ENCODE measurements at places on chromosomes 1 and 21. TPM values are rescaled to one million over a fixed set of nuclear protein-coding genes. Genes with fewer than 3 reads are reported as not detected.
A peak's percentile ranks its signal among the peaks of the same experiment; 100 is the strongest.

DNA sequence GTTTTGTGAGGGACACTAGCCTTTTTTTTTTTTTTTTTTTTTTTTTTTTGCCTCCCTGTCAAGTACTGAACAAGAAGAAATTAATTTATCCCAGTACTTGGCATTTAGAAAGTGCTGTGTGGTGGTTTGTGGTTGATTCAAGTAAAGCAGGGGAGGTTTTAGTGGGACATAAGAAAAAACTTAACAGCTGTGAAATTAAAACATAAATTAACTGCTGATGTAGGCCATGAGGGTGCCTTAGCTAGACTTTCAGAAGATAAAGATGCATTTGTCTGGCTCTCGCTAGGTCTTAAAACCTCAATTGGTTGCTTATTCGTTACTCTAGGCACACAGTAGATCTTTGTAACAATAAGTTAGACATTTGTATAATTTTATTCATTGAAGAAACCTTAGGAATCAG is 52.3 kb downstream of the SPATA46 start:
- no peak for DNase-seq

DNA sequence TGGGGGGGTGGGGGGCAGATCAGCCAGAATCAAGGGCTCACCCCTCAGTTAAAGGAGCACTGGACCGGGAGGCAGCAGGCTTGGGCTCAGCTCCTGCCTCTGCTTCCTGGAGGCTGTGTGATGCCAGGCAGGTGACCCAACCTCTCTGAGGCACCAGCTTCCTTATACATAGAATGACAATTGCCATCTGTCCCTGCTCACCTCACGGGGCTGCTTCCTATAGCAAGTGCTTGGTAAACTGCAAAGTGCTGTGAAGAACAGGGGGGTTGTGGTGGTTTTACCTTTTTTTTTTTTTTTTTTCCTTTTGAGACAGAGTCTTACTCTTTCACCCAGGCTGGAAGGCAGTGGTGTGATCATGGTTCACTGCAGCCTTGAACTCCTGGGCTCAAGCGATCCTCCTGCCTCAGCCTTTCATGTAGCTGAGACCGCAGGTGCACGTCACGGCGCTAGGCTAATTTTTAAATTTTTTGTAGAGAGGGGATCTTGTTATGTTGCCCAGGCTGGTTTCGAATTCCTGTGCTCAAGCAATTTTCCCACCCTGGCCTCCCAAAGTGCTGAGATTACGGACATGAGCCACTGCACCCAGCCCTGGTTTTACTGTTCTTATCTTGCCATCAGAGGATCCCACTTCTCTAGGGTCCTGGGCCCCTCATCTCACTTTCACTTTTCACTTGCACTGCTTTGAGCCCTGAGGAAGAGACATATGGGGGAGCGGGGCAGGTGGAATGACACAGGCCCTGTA is 11.6 kb downstream of the KCNQ4 start:
- DNase-seq: no peak

GRCh38 chr1:175145899-175146528 is 46.6 kb downstream of the KIAA0040 start:
- DNase-seq: no peak

- DNase-seq: no peak
Measured at GRCh38 chr1:36567601-36568341, 85.1 kb upstream of the CSF3R start.

GRCh38 chr1:62294261-62294660 is 25.0 kb downstream of the KANK4 start:
- DNase-seq: no peak

- no peak for DNase-seq
Measured at GRCh38 chr1:232178191-232178590, 451.7 kb downstream of the SIPA1L2 start.

DNA sequence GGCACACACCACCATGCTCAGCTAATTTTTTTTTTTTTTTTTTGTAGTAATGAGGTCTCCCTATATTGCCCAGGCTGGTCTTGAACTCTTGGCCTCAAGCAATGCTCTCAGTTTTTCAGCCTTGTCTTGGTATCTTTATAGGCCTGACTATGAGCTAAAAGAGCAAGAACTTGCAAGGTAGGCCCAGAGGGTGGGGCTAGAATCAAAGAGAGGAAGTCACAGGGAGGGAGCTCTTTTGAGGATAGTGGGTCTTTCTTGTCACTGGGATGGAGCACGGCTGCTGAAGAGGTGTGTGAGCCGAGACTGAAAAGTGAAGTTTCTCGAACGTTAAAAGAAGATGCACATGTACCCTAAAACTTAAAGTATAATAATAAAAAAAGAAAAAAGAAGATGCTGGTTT is 260.0 kb upstream of the BEND5 start:
- no peak for DNase-seq

GRCh38 chr1:151458802-151459330 is 428 bp downstream of the POGZ start:
- DNase-seq: no peak

GRCh38 chr1:177340601-177341067 is 169.9 kb downstream of the BRINP2 start:
- DNase-seq: no peak

DNA sequence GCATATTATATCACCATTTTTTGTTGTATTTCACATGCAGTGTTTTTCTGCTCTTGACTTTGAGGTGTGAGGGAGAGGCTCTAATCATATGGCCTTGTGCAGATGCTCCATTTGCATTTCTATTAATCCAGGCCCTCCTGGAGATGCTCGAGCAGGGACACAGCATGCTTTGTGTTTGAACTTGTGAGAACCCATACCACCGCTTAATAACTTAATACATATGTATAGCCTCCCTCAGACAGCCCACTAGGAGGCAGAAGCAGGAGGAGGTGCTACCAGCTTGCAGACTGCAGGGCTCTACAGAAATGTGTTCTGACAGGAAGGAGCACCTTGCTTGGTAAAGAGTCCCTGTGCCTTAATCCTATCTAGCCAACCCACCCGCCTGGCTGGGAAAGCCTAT is 155.2 kb downstream of the BARHL2 start:
- DNase-seq: no peak

- DNase-seq: no peak
Measured at GRCh38 chr1:233253832-233254331, 41.6 kb downstream of the PCNX2 start.

DNA sequence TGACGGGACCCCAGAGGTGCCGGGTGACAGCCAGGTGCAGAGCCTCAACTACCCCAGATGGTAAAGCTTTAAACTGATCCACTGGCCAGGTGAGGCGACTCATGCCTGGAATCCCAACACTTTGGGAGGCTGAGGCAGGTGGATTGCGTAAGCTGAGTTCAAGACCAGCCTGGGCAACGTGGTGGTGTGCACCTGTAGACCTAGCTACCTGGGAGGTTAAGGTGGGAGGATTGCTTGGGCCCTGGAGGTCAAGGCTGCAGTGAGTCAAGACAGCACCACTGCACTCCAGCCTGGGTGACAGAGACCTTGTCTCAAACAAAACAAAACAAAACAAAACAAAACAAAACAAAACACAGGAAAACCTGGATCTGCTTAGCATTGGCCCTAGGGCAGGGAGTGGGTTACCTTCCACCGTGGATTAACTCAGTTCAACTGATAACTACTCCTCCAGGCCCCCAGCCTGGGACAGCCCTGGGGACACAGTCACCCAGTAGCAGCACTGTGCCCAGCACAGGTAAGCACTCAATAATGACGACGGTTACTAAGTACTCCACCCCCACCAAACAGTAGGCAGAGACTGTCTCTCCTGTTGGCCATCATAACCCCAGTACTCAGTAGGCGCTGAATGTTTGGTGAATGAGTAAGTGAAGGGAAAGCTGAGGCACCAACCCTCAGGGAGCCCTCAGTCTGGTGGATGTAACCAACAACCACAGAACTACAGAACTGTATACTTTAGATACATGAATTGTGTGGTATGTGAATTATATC is 21.6 kb downstream of the SLC66A1 start:
- no peak for DNase-seq

DNA sequence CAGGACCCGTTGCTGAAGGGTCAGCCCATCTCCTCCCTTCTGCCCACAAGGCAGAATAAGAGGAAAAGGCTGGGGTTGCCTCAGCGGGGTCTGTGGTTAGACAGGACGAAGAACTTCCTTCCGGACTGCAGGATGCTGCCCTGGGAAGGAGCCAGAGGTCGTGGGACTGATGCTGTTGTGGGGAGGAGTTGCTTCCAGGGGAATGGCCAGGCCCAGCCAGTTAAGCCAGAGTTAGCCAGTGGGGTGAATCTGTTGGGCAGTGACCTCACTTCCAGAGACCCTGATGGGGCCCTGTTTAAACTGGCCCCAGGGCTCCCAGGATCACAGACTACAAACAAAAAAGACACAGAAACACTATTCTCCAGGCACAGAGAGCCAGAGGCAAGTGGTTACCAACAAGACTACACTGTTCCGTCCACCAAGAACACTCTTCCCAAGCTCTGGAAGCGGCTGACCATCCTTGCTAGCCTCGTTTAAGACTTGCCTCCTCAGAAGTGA is 13.0 kb downstream of the FAM229A start:
- DNase-seq: peak; percentile 94

GRCh38 chr1:52469108-52469507 is 64.7 kb downstream of the PRPF38A start:
- no peak for DNase-seq

- no peak for DNase-seq
Measured at GRCh38 chr1:16204634-16205333, 7.7 kb downstream of the ARHGEF19 start.

DNA sequence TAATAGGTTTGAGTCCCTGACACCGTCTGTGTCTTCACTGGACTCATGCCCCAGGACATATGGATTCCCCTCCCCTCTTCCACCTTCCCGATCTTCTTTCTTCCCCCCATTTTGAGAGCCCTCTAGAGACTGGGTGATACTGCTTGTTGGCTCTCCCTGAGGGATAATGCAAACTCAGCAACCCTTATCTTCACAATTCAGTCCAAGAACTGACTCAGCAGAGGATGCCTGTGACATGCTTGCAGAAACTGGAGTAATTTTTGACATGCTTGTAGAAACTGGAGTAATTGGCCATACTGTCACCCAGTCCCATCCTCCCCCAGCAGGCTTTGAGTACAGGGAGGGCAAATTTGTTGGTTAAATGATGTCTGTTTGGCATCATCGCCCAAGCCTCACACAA is 127.6 kb upstream of the CTTNBP2NL start:
- DNase-seq: no peak

Gene INAVA
- total RNA-seq: not detected

Gene BACE2
- 425 TPM for total RNA-seq

Gene PLPP3
- 59.7 TPM for total RNA-seq

Gene NSUN4
- total RNA-seq: 22.0 TPM

Gene FCRL6
- not detected for total RNA-seq

Gene AP4B1
- 15.3 TPM for total RNA-seq

Gene CSMD2
- under 0.01 TPM for total RNA-seq

Gene OR2T10
- total RNA-seq: not detected

All from dermis microvascular lymphatic vessel endothelial cell (primary cell).